Activated CD8-positive, alpha-beta memory T cell treated with anti-CD3 and anti-CD28 coated beads for 24 hours (primary cell): ENCODE measurements at places on chromosomes 13 and 19.

GRCh38 chr19:42129399-42130253, 2.6 kb downstream of the POU2F2 start:
- no peak for DNase-seq

- no peak for DNase-seq
Observed at GRCh38 chr13:23988546-23989122, 91.3 kb upstream of the C1QTNF9B start.

GRCh38 chr19:17520865-17521264, 9.4 kb downstream of the PGLS start:
- DNase-seq: no peak

GRCh38 chr19:58368561-58369360, 6.2 kb upstream of the ZNF497 start:
- DNase-seq: no peak

GRCh38 chr19:37979547-37980082, 72.6 kb downstream of the SIPA1L3 start:
- no peak for DNase-seq

GRCh38 chr19:56309511-56310185, 5.0 kb downstream of the ZSCAN5A start:
- DNase-seq: peak; percentile 75

GRCh38 chr19:277581-278165, 13.5 kb downstream of the PLPP2 start:
- DNase-seq: no peak

DNA sequence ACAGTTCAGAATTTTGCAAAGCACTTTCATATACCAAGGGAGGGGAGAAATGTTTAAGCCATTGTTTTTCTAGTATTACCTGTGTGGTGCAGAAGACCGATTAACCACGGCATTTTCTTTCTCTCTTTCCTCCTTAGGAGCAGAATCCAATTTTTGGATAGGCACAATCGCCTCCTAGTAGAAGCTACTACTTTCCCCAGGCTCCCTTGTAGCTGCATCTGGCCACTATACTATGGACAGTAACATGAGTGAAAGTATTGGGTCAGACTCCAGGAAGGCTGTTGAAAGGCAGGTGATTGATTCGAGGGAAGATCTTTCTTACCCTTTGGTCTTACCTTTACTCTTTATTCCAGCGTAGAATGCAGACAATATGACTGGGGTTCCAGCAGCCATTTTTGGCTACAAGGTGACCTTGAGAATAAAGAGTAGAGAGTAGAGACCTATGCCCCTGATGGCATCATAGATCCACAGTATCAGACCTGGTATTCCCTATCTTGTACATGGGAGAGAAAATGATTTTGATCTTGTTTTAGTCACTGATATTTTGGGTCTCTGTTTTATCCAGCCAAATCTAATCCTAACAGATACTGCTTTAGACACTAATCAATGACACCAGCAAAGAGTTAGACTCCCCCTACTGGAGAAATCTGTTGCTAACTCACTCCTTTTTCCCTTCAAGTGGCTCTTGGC, 77.0 kb downstream of the LRRC63 start:
- DNase-seq: no peak

DNA sequence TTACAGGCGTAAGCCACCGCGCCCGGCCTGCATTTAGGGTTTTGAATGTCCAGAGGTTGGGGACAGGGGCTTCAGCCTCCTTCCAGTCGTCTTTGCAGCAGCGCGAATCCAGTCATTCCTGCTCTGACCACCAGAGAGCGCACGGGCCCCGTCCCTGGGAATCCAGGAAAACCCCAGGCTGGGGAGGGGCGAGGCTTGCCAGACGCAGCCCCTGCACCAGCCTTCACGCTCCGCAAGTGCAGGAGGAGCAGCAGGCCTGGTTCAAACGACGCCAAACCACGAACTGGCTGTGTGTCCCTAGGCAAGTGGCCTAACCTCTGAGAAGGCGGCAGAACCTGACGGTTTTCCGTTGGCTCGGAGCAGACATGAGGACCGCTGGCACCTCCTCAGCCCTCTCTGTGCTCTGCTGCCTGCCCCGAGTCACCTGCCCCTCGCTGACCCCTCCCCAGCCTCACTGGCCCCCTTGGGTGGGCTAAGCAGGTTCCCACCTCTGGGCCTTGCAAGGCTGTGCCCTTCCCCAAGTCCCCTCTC, 2.0 kb upstream of the RNF126 start:
- peak; percentile 92 for DNase-seq

GRCh38 chr19:52343548-52343947, 7.5 kb downstream of the ZNF610 start:
- DNase-seq: peak; percentile 70

- DNase-seq: no peak
Observed at GRCh38 chr13:67090856-67091255, 139.3 kb downstream of the PCDH9 start.

GRCh38 chr19:20414120-20414519, 151.5 kb downstream of the ZNF737 start:
- DNase-seq: no peak

DNA sequence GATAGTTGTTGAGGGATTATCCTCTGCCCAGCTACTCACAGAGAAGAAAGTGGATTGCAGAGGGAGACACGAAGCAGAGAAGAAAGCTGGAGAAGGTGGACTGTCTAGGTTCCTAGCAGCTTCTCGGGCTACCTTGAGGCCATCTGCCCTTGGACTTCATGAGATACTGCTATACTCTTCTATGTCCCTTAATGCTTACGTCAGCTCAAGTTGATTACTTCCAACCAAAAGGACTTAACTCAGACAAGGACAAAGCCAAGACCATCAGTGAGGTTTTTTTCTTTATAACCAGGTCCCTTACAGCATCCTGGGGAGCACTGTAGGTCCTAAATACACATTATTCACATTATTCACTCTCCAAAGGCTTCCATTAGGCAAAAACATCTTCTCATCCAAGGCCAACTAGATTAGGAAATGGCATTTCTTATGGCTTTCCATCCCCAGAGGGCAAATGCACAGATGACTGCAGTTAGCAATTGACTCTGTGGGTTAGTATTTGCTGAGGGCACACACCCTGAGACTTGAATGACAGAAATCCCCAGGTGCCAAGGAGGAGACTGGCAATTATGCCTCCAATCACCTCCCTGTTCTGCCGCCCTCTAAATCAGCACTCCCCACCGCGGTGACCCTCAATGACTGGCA, 4.1 kb upstream of the UBE2L5 start:
- DNase-seq: no peak

DNA sequence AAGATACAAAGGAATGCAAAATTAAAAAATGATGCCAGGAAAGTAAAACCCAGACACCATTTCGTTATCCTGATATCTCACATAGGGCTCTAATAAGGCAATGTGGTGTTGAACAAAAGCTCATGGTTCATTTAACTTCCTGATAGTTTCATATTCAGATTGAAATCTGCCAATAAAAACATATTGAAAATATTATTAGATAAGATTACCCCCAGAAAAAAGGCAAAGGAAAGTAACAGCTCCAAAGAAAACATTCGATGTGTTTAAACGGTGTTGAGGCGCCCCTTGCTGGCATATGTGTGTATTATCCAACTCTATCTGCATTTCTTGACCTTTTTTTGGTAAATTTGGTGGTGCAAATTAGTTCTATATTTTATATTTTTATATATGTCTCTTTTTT, 75.9 kb downstream of the ESD start:
- DNase-seq: peak; percentile 62

DNA sequence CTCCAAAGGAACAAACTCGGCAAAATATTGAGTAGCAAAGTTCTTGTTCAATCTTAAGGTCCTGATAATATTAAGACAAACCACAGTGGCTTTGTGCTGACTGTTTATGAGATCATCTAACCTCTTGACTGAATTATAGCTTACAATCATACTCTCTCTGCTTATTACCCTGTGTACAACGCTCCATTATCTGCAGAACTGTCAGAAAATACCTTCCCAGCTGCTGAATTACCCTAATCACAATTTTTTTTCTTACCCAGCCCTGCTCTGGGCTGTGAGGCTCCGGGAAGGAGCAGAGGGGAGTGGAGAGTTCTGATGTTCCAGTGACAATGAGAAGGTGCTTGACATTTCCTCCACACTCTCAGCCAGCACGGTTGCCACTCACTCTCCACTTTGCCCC, 64.8 kb downstream of the DCT start:
- no peak for DNase-seq
